ELF-1 (cell line): ENCODE measurements at places on chromosomes 5 and 9.

DNA sequence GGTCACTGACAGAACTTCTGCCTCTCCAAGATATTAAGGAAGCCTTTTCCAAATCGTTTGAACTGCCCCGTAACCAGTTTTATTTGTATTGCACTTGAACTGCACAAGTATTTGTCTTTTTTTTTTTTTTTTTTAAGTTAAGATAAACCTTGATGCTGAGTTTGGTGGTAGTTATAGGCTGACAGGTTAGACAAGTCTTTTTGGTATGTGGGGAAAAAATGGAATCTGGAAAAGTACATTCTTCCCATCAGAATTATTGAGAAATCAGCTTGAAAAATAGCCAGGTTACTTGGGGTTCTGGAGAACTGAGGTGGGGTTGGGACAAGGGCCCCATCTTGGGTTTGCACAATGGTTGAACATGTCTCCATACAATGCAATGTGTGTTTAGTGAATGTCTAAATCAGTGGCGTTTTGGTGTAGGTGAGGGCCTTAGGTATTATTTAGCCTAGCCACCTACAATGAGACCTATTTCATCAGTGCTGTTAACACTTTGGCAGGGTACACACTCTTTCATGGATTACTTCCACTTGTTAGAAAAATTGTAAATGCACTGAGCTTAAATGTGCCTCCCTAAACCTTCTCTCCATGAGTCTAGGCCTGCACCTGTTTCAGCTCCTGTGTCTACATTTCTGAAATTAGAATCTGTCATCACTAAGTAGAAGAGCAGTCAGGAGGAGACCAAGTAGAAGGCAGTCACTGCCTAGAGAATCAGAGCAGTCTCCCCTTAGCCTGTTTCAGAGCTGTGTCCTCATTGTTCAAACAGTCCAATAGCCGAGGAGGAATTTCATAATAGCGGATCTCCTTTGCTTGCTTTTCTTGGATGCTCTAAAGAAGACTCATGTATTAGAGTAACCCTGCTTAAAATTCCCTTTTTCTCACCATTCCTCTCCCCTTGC is 140.0 kb upstream of the HMHB1 start:
- no peak for DNase-seq

DNA sequence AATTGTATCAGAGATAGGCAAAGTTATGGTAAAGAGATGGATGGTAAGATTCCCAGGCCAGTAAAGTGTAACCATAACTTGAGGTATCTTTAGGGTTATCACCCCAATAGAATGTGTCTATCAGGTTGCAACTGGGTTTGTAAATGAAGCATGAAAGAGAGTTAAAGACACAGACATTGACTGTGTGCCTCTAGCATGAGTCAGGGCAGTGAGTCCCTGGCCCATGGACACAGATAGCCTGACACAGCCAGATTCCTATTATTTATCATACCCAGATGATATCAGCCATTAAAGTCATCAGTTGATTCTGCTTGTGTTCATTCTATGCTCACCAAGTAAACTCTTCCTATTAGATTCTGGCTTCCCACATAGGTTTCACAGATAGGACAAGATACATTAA is 33.5 kb upstream of the SNAPC3 start:
- no peak for DNase-seq

- no peak for DNase-seq
Measured at GRCh38 chr5:2901511-2901910, 150.0 kb upstream of the IRX2 start.

DNA sequence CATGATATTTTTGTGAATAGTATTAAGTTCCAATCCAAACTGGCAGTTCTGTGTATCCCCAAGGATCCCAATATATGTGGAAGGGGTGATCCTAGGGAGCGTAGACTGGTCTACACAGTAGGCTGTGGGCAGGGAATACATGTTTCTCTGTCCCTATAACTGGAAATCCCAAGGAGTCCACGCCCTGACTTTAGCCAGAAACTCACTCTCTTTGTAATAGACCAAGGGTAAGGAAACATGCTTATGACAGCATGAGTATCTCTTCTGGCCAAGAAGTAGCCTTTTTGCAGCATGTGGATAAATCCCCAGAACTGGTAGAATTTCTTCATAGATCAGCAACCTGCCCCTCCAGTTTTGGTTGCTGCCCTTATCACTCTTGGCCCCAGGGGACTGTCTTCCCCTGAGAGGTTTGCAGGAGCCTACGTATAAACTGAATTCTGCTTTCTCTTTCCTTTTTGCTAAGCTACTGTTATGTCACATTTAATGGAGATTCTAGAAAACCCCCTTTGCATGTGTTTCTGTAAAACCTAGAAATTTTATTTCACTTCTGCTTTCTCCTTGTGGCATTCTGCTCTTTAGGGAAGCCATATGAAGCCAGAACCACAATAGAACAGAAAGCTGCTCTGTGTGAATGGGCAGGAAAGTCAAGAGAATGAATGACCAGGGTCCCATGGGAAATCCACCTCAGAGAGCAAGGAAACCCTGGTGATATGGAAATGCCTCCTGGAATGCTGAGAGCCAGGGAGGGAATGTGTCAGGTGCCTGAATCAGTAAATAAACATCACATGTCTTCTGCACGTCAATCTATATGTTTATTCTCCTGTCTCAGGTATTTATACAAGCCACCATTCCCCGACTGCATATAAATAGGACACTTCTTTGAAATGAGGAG is 3.5 kb downstream of the IFNA2 start:
- DNase-seq, result peak; percentile 65

- no peak for DNase-seq
Measured at GRCh38 chr5:142819825-142820224, 49.6 kb downstream of the ARHGAP26 start.

- no peak for DNase-seq
Measured at GRCh38 chr9:125429476-125430160, 168.0 kb downstream of the GAPVD1 start.

DNA sequence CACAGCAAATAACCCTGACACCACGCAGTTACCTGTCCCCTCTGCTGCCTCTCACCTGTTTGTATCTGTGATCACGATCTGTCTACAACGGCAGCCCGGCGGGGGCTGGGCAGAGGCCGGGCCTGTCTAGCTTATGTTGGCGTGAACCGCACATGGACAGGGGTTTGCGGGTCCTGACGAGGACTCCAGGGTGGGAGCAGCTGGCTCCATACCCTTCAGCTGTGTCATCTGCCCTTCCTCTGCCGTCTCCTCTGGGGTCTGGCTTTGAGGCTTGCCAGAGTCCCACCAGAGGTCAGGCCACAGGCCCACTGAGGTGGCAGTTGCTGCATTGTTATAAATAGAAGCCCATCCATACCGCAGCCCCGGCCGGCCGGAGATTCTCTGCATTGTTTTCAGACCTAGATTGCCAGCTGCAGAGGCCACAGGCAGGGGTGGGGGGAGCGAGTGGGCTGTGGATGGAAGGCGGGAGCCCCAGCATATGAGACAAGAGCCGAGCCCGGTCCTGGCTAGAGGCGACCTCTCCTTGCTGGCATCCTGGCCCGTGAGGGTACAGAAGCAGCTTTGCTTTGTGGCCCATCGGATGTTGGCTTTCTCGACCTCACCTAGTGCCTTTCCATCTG is 37.8 kb downstream of the FAM78A start:
- DNase-seq, result peak; percentile 66

DNA sequence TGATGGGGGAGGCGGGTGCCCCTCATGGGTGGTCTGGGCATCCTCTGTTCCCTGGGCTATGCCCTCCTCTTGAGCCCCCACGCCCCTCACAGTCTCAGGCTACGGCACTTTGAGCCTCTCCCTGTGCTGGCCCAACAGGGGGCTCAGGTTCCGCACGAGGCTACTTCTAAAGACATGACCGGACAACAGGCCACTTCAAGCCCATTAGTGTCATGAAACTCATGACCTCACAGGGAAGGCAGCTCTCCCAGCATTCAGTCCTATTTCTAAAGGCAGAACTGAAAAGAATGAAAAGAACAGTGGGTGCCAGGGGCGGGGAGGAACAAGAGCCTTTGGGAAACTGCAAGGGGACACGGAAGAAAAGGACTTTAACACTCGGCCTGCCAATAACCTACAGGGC is 45.0 kb downstream of the COL23A1 start:
- DNase-seq, result no peak

DNA sequence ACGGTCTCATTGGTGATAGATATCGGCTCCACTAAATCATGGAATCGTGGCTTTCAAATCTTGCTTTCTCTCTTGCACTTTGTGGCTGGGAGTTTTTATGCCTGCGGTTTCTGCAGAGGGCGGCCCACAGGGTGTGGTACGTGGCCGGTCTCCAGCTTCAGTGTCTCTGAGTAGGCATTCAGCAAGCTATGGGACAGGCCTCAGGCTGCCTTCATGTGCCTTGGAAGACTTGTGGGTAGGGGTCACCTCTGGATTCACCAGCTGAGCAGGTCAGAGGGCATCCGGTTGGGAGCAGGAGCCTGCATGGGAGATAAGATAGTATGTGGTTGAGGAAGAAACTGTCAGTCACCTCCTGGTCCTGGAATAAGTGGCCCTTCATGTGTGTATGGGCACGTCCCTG is 47.7 kb downstream of the AMBP start:
- DNase-seq, result no peak

DNA sequence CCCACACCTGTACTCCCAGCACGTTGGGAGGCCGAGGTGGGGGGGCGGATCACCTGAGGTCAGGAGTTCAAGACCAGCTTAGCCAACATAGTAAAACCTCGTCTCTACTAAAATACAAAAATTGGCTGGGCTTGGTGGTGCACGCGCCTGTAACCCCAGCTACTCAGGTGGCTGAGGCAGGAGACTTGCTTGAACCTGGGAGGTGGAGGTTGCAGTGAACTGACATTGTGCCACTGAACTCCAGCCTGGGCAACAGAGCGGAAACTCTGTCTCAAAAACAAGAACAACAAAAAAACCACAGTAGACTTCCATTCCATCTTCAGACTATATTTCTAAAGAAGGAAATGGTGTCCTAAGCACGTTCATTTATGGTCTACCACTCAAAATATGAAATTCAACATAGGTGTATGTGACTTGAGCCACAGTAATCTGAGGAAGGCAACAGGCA is 14.2 kb upstream of the SERINC5 start:
- DNase-seq, result no peak

GRCh38 chr9:113976915-113977314 is 100.8 kb downstream of the ZNF618 start:
- DNase-seq, result no peak

GRCh38 chr9:94824913-94825610 is 98.6 kb downstream of the AOPEP start:
- DNase-seq, result peak; percentile 70

GRCh38 chr5:176809544-176810080 is 747 bp upstream of the UNC5A start:
- peak; percentile 43 for DNase-seq
